ENCODE measurements at places on chromosomes 1 and 21.

DNA sequence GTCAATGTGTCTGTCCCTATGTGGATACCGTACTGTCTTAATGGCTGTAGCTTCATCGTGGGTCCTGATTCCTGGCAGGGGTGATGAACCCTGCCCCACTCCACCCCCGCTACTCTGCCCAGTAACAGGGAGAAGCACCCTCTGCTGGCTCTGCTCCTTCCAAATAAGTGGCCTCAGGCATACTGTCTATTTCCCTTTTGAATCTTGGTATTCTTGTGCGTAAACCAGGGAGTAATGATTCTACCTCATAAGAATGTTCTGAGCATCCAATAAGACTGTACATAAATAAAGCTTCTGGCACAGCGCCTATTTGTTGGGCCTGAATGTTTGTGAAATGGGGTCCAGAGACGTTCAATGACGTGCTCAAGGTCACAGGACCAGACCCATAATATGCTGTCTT is 35.2 kb upstream of the CTPS1 start:
- DNase-seq: no peak

GRCh38 chr1:154527192-154527591 is 25.0 kb upstream of the SHE start:
- no peak for DNase-seq

DNA sequence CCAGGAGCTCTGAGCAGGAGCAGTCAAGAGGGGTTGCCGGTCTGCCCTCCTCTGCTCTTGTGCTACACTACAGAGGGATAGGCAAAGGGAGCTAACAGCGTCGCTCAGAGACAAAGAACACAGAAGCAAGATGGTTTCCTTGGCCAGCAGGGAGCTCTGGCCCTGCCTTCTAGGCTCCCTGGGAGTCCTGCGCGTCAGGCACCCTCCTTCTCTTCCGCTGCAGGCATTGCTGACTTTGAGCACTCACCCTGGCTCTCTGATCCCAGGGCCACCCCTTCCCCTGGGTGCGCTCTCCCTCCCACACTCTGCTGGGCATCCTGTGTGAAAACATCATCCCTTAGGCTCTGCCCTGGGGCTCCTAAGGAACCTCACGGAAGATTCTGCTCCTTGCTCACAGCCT is 489 bp downstream of the TNNI1 start:
- DNase-seq: no peak

DNA sequence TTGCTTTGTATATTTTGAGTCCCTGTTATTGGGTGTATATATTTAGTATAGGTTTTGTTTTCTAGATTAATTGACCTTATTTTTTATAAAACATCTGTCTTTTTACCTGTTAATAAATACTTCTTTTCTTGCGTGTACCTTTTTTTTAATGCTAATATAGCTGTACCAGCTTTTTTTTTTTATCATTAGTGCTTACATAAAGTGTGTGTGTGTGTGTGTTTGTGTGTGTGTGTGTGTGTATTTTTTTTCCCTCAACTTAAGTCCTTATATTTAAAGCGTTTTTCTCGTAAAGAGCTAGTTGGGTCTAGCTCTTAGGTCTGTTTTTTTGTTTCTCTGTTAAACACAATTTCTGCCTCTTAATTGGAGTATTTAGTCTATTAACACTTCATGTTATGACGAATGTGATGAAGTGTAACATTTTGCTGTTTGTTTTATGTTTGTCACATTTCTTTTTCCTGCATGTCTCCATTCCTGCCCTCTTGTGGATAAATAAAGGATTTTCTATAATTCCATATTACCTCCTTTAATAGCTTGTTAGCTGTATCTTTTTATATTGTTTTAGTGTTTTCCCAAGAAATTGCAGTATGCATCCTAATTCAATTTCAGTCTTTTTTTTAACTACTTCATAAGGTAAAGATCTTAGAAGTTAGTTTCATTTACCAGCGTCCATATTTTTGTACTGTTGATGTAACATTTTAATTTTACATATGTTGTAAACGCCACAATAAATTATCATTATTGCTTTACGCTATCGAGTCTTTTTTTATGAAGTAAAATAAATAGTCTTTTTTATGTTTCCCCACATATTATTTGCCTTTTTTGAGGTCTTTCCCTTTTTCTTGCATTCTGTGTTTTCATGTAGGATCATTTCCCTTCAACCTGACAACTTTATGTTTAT is 4.3 kb downstream of the PRMT2 start:
- no peak for DNase-seq

DNA sequence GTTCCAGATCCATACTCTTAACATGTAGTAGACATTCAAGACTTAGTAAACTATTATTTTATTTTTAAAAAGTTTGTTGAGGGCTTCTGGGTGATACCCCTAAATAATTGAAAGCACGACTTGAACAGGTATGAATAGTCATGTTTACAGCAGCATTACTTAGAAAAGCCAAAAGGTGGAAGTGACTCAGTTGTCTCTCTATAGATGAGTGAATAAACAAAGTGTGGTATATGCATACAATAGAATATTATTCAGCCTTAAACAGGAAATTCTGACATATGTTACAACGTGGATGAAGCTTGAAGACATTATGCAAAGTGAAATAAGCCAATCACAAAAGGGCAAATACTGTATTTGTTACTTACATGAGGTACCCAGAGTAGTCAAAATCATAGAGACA is 26.5 kb downstream of the TSNAX start:
- no peak for DNase-seq

GRCh38 chr1:84861988-84862644 is 30.9 kb downstream of the LPAR3 start:
- DNase-seq: no peak

- DNase-seq: no peak
Measured at GRCh38 chr1:94773296-94773809, 46.8 kb upstream of the SLC44A3 start.

DNA sequence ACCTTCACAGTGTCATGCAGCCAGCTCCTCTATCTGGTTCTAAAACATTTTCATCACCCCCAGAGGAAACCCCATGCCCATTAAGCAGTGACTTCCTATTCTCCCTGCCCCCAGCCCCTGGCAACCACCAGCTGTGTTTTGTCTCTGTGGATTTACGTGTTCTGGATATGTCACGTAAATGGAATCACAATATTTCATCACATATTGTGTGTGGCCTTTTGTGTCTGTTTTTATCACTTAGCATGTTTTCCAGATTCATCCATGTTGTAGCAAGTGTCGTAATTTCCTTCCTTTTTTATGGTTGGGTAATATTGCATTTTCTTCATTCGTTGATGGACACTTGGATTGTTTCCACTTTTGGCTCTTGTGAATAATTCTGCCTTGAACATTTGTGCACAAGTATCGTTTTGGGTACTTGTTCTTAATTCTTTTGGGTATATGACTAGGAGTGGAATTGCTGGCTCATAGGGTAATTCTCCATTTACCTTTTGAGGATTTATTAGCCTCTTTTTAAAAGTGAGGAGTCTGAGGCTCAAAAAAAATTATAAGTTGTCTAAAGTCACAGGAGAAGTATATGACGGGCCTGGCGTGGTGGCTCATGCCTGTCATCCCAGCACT is 127.0 kb downstream of the MRPS6 start:
- no peak for DNase-seq

- DNase-seq: no peak
Measured at GRCh38 chr1:47986761-47987200, 10.4 kb downstream of the TRABD2B start.

DNA sequence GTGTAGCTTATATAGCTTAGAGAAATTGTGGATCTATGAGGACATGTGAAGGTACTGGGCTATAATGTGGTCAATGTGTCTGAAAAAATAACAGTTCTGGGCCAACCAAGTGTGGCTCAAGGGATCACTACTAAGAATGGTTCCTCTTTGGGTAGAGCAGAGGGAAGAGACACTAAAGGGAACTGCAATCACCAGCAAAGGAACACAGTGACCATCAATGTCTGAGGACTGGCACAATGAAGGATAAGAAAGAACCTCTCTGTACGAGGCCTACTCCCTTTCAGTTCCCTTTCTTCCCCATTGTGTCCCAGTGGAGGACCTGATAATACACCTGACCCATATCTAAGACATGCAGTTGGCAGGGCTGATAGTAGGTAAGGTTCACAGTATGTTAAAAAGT is 89.9 kb upstream of the JAK1 start:
- no peak for DNase-seq

- DNase-seq: no peak
Measured at GRCh38 chr1:54945393-54945936, 35.0 kb upstream of the TMEM61 start.

GRCh38 chr1:202161151-202162046 is 997 bp upstream of the PTPN7 start:
- DNase-seq: no peak

DNA sequence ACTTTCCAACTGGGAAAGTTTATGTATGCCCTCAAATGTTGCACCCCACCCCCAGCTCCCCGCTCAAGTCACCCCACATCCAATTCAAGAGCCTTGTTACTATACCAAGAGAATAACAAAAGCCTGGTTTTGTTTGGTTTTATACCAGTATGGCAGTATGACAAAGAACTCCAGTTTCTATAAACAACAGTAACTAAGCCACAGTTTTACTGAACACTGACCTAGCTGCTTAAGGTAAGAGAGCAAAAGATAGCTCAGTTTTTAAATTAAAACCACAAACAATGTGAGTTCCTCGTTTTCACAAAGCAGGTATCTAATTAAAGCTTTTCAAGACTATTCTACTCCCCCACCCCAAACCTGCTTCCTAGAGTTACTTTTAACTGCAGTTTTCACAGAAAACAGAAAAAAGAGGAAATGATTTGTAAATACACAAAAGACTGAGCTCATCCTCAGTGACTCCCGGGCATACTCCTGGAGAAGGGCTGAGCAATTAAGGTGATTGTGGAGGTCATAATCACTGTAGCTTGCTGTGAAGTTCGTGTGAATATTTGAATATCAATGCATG is 59.3 kb upstream of the LHX8 start:
- DNase-seq: no peak

- no peak for DNase-seq
Measured at GRCh38 chr1:38527373-38527966, 332.1 kb downstream of the RRAGC start.

DNA sequence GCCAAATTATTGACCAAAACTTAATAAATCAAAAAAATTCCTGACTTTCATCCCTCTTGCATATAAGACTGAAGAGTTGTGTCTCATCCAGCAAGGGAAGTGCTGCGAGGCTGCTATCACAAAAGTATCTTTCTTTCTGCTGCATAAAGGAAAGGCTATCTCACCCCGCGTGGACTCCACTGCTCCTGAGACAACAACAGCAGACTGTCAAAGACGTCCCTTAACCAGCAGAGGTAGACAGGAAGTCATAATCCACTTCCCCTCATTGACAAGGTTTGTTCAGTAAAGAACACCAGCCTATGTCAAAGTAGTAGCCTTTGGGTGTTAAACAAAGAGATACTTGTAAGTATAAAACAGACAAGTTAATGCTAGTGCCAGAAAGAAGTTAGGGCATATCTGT is 29.4 kb downstream of the VPS26C start:
- no peak for DNase-seq

DNA sequence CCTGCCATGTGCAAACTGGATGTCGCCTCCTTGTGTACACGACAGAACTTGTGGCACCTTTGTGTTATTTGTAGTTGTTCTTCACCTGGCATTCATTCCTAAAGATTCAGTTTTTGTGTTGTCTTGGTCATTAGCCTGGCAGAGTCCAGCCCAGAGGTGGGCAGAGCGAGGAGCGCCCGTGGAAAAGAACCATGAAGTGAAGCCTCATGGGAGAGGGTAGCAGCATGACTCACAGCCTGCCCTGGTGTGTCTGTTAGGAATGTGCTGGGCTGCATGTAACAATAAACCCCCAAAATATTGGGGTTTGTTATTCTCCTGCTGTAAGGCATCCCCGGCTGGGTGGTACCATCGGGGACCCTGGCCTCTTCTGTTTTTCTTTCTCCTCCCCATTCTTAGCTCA is 124.9 kb upstream of the TMEM51 start:
- DNase-seq: no peak

GRCh38 chr1:6889875-6890480 is 104.7 kb downstream of the CAMTA1 start:
- DNase-seq: no peak

GRCh38 chr1:165114022-165114888 is 242.3 kb downstream of the LMX1A start:
- peak; percentile 65 for DNase-seq

DNA sequence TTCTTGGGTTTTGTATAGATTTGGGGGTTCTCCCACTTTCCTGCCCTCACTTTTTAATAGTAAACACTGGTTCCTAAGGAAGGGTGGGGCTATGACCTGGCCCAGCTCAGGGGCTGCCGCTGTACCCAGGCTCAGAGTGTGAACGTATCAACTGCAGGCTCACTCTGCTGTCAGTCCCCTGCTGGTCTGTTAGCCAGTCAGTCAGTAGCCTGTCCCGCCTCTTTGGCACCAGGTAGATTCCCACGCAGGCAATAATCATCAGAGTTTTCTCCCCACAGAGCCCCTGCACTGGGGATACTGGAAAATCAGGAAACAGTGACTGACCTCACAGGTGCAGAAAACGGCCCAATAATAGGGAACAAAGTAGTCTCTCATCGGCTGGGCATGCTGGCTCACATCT is 15.0 kb upstream of the ALPL start:
- peak; percentile 33 for DNase-seq

DNA sequence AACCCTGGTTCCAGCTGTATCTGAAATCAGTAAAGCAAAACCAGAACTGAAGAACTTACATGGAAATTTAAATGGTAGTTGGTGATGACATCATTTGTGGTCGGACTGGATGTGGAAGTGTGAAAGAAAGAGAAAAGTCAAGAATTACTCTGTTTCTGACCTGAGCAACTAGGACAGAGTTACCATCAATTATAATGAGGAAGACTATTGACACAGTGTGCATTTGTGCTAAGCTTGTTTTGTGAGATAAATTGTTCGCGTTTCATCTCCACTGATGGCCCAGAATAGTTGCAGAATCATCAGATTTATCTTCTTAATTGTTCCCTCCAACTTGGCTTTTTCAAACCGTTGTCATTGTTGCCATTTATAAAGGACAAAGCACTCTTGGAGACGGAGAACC is 410.6 kb upstream of the DEPDC1 start:
- no peak for DNase-seq

GRCh38 chr1:145711213-145711651 is 4.1 kb upstream of the PDZK1 start:
- DNase-seq: no peak

DNA sequence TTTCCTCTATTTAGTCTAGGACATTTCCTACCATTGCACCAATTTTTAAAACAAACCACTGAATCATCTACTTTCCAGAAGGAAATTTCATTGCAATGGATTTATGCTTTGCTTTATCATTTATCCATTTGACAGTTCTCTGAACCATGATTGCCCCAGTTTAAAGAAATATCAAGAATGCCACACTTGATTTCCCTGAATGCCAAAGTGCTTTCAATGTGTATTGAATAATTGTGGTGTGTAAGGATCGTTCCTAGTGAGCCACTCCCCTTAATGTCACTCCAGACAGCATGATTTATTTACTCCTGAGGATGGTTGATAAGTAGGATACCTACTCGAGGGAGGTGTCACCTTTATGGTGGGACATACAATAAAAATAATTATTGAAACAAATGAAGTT is 169.6 kb downstream of the RYR2 start:
- no peak for DNase-seq

- no peak for DNase-seq
Measured at GRCh38 chr1:29629814-29630516, 393.6 kb downstream of the PTPRU start.

All from ascending aorta (tissue), 2 donors.